ENCODE measurements at places on chromosomes 16 and 17.
A peak's percentile ranks its signal among the peaks of the same experiment; 100 is the strongest.

GRCh38 chr17:80922580-80923160 is 69.0 kb upstream of the CHMP6 start:
- DNase-seq = no peak

DNA sequence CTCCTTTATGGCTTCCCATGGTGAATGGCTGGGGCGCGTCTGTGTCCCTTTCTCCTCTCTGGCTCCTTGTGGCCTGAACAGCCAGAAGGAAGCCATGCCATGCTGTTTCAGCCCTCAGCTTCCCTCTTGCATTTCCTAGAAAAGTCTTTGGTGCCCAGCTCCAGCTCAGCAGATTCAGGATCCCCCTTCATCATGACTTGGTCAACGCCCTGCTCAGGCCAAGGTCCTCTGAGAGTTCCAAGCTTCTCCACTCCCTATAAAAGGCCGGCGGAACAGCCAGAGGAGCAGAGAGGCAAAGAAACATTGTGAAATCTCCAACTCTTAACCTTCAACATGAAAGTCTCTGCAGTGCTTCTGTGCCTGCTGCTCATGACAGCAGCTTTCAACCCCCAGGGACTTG is at the start of gene CCL13:
CCL13 (plus strand) TSS at position 287 of the 400 bp plus-strand sequence; CDS start at position 334, 47 bp downstream.
- DNase-seq = no peak

- DNase-seq = no peak
Measured at GRCh38 chr17:29123111-29123510, 57.1 kb downstream of the MYO18A start.

- no peak for DNase-seq
Measured at GRCh38 chr17:32264140-32264799, 1.4 kb upstream of the RHBDL3 start.

- no peak for DNase-seq
Measured at GRCh38 chr17:29155227-29155965, 24.8 kb downstream of the MYO18A start.

DNA sequence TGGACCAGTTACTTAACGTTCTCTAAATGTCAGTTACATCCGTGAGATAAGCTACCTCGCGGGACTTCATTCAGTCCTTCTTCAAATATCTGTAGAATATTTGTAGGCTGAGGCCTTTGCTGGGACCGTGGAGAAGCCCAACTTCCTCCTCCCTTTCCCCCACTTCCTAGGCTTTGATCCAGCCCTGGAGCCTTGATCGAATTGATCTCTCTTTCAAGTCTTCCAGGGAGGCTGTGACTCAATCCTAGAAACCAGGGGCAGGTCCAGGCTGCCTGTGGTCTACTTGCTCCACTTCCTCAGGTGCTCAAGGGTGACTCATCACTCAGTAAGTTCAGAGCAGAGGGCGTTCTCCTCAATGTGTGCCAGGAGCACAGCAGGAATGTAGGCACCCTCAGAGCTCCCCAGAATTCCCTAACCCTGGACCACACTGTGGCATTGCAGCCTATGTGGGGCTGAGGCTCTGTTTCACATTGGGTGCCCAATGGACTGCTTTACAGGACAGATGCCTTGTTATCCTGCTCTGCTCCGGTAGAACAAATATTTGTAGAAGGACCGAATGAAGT is 11.2 kb upstream of the CEP20 start:
- peak; percentile 30 for DNase-seq

GRCh38 chr17:56325313-56326000 is 172.2 kb downstream of the ANKFN1 start:
- DNase-seq = no peak

GRCh38 chr16:85821390-85822135 is 22.1 kb downstream of the COX4I1 start:
- no peak for DNase-seq

DNA sequence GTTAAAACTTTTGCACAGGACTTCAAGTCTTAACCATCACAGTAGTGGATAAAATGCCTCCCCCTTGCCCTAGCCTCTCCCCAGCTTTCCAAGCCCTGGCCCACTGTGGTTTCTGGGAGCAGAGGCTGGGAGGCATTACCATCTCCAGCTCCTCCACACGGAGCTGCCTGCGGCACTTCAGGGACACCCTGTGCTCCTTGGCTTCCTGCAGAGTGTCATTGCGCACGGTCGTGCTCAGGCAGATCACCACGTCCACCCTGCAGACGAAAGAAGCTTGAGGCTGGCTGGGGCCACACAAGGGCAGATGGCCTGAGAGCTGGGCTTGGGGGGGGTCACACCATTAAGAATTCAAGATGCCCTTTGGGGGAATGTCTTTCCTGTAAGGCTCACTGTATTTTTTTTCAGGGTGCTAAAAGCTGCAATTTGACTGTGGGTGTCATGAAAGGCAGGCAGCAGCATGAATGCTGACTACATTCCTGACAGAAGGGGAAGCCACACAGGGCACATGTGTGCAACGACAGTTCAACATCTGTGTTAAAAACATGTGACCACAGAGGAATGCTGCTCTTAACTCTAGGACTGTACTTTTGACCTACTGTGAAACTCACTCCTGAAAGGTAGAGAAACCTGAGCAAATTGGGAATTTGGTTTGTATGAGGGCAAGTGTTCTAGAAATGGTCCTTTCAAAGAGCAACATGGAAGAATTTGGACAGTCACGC is 47.7 kb upstream of the CLEC18B start:
- DNase-seq = no peak

DNA sequence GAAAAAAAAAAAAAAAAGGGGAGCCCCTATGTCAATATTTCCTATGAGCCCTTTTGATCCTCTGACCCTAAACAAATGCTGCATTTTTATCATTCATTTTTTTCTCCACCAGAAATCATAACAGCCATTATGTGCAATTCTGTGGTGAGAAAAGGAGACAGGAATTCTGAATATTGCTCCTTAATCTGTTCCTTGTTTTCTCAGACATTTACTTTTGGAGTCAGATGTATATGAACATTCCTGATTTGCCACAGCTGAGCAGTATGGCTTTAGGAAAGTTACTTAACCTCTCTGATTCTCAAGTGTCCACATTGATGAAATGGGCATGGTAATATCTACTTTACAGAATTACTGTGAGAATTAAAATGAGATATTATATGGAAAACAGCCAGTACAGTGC is 144.4 kb downstream of the SKAP1 start:
- DNase-seq = no peak

GRCh38 chr17:36935671-36936454 is 1.4 kb upstream of the LHX1 start:
- DNase-seq = no peak

- peak; percentile 94 for DNase-seq
Measured at GRCh38 chr17:39485555-39485954, 24.3 kb downstream of the CDK12 start.

- DNase-seq = no peak
Measured at GRCh38 chr16:89009343-89010209, 32.6 kb upstream of the CBFA2T3 start.

GRCh38 chr17:35981246-35981645 is at the start of gene CCL16:
TSS of gene CCL16 (minus strand) at chr17:35981497. CDS start at chr17:35981420, 77 bp downstream.
- DNase-seq = no peak

DNA sequence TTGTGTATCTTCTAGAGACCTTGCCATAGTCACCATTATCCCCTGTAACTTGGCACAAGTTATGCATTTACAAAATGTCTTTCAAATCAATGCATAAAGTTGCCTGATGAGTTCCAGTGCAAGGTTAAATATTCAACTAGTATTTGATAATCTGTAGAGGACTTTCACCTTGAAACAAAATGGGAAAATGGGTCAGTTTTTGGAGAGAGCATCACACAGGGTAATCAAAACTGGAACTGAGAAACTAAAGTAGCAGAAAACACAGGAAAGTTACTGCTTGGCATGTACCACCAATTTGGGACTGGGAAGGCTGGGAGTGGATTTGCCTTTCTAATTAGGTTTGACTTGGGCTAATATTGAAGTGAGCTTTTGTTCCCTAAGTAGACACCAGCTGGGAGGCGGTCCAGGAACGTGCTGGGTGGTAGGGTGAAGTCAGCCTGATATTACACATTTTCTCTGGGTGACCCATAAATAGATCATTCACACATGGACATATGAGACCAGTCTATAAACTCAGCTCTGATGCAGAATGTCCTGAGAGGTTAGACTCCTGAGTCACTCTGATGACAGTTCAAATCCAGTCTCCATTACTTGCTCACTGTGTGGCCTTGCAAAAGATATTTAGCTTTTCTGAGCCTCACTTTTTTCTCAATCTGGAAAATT is 152.3 kb downstream of the PCTP start:
- DNase-seq = no peak

GRCh38 chr16:73232555-73233328 is 184.8 kb upstream of the ZFHX3 start:
- DNase-seq = peak; percentile 71

DNA sequence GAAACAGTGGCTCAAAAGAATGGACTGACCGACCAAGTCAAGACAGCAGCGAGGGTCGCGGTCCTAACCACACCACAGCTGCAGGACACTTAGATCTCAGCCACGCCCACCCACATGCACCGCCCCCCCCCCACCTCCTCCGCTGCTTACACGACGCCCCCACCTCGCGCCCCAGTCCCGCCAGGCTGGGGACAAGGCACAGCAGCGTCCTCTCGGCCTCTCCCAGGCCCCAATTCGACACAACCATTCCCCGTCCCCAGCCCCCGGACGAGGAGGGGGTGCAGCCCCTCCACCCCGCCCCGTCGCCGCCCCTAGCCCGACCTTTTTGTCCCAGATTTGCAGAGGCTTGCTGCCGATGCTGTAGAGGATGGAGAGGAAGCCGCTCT is 477 bp downstream of the CFAP20 start:
- DNase-seq = no peak

- DNase-seq = no peak
Measured at GRCh38 chr17:21001813-21002221, 41.0 kb downstream of the USP22 start.

DNA sequence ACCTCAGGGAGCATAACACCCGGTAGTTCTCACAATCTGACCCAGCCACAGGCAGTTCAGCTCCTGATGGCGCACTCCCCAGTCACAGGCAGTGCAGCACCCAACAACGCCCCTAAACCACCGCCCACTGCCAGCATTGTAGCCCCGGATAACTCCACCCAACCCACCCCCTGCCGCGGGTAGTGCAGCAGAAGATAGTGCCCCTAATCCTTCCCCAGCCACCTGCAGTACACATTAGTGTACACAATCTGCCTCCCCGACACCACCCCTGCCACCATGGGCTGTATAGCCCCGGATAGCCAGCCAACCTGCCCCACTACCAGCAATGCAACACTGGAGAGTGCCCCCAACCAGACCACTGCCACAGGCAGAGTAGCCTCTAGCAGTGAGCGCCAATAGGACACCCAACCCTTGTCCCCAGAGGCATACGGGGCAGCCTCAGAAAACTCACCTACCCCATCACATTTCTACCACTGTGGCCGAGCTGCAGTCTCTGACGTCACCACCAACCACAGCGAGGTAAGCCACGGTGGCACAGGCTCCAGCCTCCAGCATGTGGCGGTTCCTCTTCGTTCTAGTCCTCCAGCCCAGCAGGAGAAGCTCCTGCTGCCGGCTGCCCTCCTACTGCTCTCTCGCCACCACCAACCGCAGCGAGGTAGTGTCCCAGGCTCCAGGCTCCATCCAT is 877.3 kb downstream of the KCNJ18 start:
- no peak for DNase-seq

GRCh38 chr16:65876624-65877023 is 489.9 kb upstream of the CDH5 start:
- DNase-seq = no peak

DNA sequence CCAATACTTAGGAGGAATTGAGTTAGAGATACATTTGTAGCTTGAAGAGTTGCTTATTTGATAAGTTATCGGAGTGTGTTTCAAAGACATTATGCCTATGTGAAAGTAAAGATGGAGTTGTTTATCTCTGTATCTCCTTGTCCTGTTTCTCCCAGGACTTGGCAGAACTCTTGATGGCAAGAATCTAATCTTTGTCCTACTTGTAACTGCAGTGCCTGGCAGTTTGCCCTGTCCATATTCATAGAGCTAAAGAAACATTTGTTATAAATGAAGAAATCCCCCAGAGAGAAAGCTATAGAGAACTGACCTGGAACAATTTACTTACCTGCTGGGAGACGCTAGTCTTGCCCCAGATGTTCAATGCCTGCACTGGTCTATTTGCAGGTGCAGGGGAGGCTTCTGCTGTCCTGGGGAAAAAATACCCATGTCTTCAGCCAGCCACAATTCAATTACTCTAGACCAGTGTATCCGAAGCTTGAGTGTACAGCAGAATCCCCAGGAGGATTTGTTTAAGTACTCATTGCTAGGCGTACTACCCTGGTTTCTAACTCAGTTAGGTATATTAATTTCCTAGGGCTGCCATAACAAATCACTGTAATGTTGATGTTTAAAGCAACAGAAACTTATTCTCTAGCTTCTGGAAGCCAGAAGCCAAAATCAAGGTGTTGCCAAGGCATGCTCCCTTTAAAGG is 410.0 kb upstream of the HSBP1 start:
- DNase-seq = no peak

DNA sequence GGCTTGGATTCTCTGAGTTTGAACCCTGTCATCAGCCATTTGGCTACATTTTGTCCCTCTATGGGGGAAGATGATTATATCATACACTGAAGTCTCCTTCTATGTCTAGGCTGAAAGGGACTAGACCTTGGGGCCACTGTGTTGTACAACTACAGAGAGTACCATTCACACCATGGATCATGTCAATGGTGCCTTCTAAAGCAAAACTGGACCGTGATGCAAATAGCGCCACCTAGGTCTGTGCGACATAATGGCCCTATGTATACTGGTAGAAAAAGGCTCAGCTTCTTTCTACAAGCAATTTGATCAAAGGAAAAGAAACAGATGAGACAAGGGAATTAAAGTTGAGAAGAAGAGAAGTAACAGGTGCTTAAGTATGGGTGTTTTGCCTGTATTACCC is 100.7 kb downstream of the LYRM1 start:
- no peak for DNase-seq

- DNase-seq = no peak
Measured at GRCh38 chr17:82245134-82246039, 16.5 kb downstream of the SLC16A3 start.

DNA sequence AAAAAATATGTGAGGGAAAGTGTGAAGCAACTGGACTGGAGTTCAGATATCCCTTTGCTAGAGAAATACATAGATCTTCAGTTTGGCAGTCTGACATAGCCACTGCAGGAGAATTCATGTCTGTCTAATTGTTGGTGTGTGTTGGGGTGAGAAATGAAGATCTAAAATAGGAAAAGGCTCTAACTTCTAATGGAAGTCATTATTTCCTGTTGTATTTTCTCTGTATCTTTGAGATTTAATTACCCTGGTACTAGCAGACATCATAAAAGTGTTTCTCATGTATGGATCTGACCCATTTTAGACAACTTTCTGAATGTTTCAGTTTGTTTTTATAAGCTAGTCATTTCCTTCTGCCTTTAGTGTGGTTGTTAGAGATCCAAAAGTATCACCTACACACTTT is 128.3 kb downstream of the NLK start:
- DNase-seq = no peak

GRCh38 chr17:4082136-4082924 is 60.5 kb downstream of the ZZEF1 start:
- DNase-seq = no peak

- no peak for DNase-seq
Measured at GRCh38 chr16:67150047-67150832, 558 bp downstream of the B3GNT9 start.

DNA sequence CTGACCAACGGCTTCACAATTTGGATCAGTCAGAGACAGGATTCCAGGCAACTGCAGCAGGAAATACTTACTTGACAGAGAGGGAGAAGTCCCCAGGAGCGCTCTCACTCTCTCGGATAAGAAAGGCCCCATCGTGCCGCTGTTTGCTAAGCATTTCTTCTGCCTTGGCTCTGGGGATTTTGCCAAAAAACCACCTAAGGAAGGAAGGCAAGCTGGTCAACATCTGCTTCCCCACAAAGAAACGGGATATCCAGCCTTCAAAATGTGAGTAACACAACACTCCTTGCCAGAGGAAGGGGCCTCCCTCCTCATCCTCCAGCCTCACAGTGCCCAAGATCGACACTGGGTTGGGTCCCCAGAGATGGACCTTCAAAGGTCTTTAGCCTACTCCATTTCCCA is 36.6 kb upstream of the SLC25A19 start:
- no peak for DNase-seq
